ENCODE measurements at places on chromosomes 11 and 22.

DNA sequence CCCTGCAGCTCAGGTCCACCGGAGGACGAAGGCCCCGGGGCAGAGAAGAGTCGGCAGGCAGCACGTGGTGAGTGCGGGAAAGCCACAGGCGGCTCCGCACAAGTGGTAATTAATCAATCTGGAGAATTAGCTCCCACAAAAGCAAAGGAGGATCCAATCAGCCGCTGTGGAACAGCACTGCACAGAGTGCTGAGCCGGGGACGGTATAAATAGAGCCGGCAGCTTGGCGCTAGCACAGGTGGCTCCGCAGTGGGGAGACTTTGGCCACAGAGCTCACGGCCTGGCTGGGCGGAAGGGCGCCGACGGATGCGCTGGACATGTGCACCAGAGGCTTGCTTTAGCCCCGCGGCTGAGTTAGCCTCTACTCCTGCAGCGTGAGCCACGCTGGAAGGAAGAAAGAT, 48.9 kb downstream of the IGSF9B start:
- DNase-seq, result no peak

- no peak for DNase-seq
Measured at GRCh38 chr22:18148293-18148965, 1.5 kb upstream of the USP18 start.

DNA sequence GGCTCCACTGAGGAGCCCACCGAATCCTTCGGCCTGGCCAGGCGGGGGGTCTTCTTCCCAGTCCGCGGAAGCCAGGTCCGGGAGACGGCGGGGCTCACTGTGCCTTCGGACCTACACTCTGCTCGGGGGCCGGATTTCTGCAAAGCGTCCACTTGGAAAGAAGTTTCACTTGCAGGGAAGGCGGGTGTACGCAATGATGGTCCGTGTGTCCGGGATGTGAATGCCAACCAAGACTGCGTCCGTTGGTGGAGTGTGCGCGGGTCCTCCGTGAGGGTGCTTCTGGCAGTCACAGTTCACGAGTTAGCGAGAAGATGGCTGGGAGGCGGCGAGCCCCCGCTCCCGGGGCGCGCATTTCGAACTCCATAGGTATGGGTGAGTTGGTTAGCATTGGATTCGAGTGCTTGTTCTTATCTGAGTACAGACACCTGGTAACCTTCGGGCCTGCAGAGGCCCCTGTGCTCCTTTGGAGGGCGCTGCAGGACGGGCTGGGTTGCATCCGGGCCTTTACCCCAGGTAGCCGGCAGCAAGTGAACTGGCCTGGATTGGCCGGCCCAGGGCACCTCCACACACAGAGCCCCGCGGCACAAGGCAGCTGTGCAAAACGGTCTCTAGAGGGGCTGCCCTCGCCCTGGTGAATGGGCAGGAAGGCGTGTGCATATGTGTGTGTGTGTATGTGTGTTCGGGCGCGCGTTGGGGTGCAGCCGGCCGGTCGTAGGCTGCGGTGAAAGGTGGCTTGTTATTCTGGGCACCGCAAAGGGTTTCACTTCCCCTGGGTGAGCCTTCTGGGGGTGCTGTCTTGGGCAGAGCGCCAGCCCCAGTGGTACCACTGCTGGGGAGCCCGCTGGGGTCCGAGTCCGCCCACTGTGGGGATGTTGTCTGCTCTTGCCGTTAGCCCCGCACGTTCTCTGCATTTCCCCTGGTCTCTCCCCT, 13.3 kb upstream of the CYP2R1 start:
- peak; percentile 90 for DNase-seq

- DNase-seq, result no peak
Measured at GRCh38 chr11:104122836-104123235, 41.1 kb downstream of the PDGFD start.

- no peak for DNase-seq
Measured at GRCh38 chr22:38839686-38840085, 4.1 kb downstream of the NPTXR start.

DNA sequence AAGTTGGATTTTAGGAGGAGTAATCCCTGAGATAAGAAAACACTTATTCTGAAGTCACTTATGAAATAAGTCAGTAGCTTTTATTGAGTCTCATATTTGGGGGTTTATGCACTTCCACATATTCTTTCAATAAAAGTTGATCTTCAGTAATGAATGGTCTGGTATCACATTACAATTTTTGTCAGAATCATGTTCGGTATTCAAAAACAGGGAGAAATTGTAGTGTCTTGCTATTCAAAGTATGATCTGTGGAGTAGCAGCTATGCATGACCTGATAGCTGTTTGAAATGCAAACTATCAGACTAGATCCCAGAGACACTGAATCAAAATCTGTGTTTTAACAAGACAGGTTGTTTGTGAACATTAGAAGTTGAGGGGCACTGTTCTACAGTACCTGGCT, 857.6 kb downstream of the METTL15 start:
- DNase-seq, result no peak

- no peak for DNase-seq
Measured at GRCh38 chr11:14751975-14752407, 108.4 kb downstream of the PDE3B start.

DNA sequence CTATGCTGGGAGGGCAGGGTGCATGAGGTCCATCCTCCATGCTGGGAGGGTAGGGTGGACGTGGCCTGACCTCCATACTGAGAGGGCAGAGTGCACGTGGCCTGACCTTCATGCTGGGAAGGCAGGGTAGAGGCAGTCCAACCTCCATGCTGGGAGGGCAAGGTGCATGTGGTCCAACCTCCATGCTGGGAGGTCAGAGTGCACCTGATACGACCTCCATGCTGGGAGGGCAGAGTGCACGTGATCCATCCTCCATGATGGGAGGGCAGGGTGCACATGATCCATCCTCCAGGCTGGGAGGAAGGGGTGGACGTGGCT, 622.2 kb downstream of the BRD1 start:
- DNase-seq, result no peak

GRCh38 chr11:121743285-121743684, 290.5 kb upstream of the SORL1-AS1 start:
- DNase-seq, result no peak

GRCh38 chr22:50314455-50315288, 7.2 kb upstream of the PLXNB2 start:
- peak; percentile 86 for DNase-seq

GRCh38 chr11:123404676-123405075, 25.4 kb upstream of the GRAMD1B start:
- no peak for DNase-seq

DNA sequence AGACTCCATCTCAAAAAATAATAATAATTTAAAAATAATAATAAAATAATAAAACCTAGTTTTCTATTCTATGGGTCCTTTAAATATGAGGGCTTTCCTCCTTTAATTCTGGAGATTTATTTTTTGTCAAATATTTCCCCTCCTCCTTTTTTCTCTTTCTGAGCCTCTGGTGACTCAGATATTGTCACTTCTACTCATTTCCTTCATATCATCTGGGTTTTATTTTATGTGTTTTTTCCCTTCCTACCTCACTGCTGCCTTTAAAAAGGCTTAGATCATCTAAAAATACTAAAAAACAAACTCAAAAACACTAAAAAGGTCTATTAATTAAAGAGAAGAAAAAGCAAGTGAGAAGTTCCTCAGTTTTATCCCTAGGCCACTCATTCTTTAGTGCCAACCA, 138.9 kb downstream of the SPON1 start:
- DNase-seq, result no peak

DNA sequence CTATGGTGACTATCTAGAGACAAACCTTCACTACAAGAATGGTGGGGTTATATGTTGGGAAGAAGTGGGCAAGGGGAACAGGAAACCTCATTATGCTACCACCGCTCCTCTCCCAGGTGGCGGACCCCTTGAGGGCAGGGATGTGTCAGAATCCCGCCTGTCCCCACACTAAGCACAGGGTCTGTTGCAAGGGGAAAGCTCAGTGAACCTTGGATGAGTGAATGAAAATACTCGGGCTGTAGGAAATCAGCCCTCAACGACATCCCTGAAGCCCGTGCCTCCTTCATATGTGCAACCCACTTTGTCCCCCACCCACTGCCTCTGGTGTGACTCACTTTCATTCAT, 68.2 kb upstream of the AMPD3 start:
- DNase-seq, result peak; percentile 15

GRCh38 chr11:115126515-115127208, 377.6 kb downstream of the CADM1 start:
- DNase-seq, result no peak

GRCh38 chr22:50151571-50152537, 18.7 kb upstream of the PANX2 start:
- no peak for DNase-seq

DNA sequence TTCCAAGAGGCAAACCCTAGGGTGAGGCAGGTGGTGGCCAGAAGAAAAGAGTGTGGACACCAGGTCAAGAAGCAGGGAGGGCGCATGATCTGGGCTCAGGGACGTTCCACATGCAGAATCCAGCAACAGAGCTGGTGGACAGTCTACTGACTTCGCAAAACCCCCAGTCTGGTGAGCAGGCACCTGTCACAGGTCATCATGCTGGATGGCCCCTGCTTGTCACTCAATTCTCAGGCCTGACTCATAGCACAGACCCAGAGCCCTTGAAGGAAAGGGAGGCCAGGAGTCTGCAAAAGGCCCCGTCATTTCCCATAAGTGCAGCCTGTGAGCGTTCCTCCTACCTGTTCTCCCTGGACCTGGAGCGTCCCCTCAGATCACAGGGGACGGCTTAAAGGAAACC, 18.2 kb downstream of the APOL4 start:
- no peak for DNase-seq

- DNase-seq, result no peak
Measured at GRCh38 chr11:63243533-63243932, at the start of gene SLC22A25. SLC22A25 (minus strand) TSS chr11:63243599; CDS start chr11:63229652, 13,947 bp downstream.
